Daoy (cell line): ENCODE measurements at places on chromosomes 4 and X. TPM values are rescaled to one million over a fixed set of nuclear protein-coding genes. Genes with fewer than 3 reads are reported as not detected.
A peak's percentile ranks its signal among the peaks of the same experiment; 100 is the strongest.

Gene CT45A10
- total RNA-seq: 0.51 and 1.8 TPM in 2 replicates

Gene CLDN34
- not detected in 2 replicates for total RNA-seq

Gene HSD17B13
- not detected in 2 replicates for total RNA-seq

Gene CT45A2
- 0.12 and 0.69 TPM in 2 replicates for total RNA-seq

Gene SLC2A9
- 1.2 TPM in 1 of 2 replicates, not detected in the other for total RNA-seq

DNA sequence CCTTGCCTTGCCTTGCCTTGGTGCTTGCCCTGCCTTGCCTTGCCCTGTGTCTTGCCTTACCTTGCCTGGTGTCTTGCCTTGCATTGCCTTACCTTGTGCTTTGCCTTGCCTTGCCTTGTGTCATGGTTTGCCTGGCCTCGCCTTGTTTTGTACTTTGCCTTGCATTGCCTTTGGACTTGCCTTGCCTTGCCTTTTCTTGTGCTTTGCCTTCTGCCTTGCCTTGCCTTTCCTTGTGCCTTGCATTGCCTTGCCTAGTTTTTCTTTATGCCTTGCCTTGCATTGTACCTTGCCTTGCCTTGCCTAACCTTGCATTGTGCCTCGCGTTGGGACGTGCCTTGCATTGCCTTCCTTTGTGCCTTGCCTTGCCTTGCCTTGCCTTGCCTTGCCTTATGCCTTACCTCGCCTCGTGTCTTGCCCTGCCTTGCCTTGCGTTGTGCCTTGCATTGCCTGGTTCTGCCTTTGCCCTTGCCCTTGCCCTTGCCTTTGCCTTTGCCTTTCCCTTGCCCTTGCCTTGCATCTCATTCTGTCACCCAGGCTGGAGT, 82.8 kb downstream of the TAB3 start:
- DNase-seq: no peak

DNA sequence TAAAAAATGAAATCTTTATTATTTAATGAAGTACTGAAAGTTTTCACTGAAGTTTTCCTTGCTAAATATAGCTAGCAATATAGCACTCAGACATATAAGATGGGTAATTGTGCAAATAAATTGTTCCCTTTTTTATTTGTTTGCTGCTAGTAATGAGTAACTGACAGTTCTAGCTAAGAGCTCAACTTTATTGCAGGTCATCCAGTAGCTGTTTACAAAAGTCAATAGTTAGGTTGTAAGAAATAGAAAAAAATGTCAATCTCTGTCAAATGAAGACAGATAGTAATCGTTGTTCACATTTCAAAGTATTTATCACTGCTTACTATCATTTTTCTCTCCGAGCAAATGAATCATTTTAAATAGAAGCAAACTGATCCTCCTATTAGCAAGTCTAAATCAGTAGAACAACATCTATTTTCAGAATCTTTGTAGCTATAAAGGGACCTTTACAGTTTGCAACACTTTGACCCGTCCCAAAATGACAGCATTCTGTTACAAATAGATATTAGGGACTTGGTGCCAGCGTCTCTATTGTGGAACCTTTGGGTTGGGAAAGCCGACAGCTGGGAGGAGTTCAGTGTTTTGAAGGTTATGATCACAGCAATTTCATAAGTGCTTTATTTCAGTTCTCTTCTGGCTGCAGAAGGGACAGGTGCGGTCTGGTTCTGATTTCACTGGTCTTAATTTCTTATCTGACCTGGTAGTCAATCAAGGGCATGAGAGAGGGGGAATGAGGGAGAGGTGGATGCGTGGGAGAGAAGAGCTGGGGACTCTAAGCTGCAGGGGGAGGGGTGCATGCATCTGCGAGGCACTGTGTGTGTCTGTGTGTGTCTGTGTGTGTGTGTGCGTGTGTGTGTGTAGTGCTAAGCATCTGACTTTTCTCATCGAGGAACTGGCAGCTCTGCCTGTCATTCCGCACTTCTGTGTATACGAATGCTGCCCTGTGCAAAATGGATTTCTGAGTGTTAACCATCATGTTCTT, 227.9 kb upstream of the PITX2 start:
- no peak for DNase-seq

DNA sequence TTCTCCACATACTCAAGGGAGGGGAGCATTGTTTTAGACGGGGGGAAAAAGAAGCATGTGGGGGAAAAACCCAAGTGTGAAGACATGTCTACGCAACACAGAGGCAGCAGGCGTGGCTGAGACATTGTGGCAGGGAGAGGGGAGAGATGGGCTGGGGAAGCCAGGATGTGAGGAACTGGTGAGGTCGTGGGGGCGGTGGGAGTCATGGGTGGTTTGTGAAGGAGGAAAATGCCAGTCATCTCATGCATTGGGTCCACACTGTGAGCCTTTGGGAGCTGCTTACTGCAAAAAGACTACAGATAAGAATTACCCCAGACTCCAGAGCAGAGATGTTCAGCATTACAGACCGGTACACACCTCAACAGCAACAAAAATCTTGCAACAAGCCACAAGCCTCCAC, 2.1 kb downstream of the JAKMIP1 start:
- no peak for DNase-seq

GRCh38 chr4:3780347-3781171, 14.4 kb downstream of the ADRA2C start:
- DNase-seq: no peak

DNA sequence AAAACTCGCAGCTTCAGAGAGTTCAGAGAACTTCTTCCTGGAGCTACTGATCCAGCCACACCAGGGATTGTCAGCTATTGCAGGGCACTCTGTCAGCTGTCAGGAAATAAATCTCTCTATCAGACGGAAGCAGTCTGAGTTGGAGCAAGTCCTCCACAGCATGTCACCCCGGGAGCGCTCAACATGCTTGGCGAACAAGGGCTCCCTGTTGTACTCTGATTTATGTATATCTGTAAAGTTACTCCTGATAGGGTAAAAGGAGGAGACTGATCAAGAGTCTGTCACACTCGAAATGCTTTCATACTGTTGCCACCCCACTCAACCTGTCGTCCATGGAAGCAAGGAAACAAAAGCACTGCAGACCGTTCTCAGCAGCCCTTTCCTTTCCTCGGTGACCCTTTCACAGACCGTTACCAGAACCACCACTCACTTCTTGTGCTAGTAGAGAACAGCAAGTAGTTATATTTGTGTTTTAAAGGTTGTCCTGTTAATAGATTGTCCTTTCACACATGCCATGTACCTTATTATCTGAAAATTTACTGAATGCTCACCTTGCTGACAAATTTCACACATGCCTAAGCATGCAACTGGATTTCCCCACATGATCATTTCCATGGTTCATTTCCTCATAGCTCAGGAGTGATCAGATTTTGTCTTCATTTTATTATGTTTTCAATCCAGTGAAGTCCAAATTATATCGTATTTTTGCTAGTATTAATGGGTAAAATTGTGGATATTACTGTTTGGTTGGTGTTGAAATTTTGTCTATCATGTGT, 2108.9 kb upstream of the TENM3 start:
- DNase-seq: peak; percentile 1

GRCh38 chr4:76550966-76551780, 116.1 kb downstream of the SHROOM3 start:
- DNase-seq: peak; percentile 48

DNA sequence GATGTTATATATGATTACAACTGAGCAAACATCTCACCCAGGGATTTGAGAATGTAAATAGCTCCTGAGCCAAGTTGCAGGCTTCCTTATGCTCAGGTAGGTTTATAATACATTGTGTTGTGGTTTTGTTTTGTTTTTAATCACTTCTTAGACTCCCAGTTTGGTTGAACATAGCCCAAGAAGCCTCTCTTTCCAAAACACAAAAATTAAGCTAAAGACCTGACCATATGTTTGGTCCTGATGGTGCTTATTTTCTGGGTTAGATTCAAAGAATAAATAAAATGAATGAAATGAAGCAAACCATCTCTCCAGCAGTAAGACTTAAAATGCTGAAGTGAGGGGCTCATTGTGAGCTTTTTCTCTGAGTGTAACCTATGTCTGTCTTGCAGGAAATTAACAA, 93.5 kb downstream of the GRXCR1 start:
- DNase-seq: no peak

GRCh38 chr4:182862921-182863320, 54.3 kb downstream of the DCTD start:
- no peak for DNase-seq

- DNase-seq: no peak
Observed at GRCh38 chrX:106955004-106955772, 35.0 kb downstream of the CLDN2 start.

GRCh38 chr4:94934864-94935263, 177.1 kb downstream of the BMPR1B start:
- no peak for DNase-seq

GRCh38 chr4:73902038-73902637, 32.9 kb downstream of the CXCL1 start:
- no peak for DNase-seq

- DNase-seq: no peak
Observed at GRCh38 chr4:6071959-6072720, 53.9 kb upstream of the C4orf50 start.

GRCh38 chr4:120801137-120801758, 121.3 kb downstream of the PRDM5 start:
- DNase-seq: peak; percentile 15

DNA sequence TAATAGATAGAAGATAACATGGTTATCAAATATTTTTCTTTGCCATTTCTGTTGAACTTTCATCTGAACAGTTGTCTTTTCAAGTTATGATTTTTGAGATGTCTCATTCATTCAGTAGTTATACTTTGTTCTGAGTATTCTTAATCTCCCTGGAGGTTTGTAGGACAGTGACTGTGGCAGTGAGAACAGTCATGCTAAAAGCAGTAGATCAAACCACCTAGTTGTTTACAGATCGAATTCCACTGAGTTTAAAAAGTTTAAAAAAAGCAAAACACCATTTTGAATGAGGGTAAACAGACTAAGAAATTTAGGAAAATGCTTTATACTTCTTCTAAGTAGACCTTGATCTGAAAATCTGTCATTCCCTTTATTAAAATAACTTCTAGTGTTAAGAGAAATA, 107.2 kb downstream of the CEP135 start:
- DNase-seq: no peak
